Stimulated activated CD4-positive, alpha-beta T cell treated with anti-CD3 and anti-CD28 coated beads, Interleukin-12 subunit alpha, Interleukin-12 subunit beta, amount 100 ng/mL, for 24 hours (primary cell): ENCODE measurements at places on chromosomes 13 and 19.

GRCh38 chr13:40063703-40064102 is 408.2 kb downstream of the COG6 start:
- no peak for DNase-seq

GRCh38 chr13:46392967-46393366 is 5.9 kb upstream of the RUBCNL start:
- no peak for DNase-seq

GRCh38 chr13:105703843-105704242 is 831.6 kb downstream of the EFNB2 start:
- no peak for DNase-seq

GRCh38 chr19:17001603-17002183 is 24.9 kb downstream of the CPAMD8 start:
- peak; percentile 40 for DNase-seq

GRCh38 chr19:30896554-30896953 is 452.7 kb downstream of the TSHZ3 start:
- DNase-seq, result no peak

DNA sequence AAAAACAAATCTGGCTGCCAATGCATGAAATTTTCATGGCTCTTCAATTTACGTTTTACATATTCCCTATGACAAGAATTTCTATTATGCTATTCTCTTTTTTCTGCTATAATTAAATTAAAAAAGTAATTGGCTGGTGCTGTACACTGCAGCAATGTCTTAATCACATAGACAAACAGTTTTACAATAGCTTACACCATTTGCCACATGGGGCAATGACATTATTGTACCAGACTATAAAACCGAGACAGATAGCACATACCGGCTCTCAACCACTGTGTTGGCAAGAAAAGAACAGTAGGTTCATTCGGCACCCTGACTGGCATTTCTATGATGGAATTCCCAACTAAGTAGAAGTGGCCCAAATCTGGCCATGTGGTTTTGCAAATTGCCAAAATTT is 67.7 kb downstream of the DACH1 start:
- DNase-seq, result no peak

- no peak for DNase-seq
Observed at GRCh38 chr13:47437406-47437805, 540.6 kb upstream of the HTR2A start.

DNA sequence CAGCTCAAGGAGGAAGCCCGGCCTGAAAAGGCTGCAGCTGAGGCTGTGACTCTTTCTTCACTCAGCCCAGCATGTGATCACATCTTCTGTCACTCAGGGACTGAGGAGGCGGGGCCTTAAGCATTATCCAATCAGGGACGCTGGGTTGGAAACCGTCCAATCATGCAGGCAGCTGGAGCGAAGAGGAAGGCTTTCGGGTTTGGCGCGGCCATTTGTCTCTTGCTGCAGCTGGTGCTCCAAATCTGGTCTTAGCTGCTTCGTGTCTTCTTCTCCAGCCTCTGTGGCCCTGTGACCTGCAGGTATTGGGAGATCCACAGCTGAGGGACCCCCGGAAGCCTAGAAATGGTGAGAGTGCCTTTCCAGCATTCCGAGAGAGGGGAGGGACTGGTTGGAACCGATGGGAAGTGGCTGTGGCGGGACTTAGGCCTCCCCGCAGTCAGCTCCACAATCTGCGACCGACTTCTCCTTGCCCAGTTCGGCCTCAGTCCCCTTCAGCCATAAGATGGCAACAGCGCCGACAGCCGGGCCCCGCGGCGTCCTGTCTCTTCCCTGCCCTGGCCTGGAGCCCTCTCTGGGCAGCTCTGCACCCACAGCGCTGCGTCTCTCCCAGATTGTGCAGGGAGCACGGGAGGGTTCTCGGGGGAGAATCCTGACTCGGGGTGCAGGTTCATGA is at the start of gene ZNF90:
TSS of gene ZNF90 (plus strand) at position 210 of the 673 bp plus-strand sequence. CDS start at position 343, 133 bp downstream.
- peak; percentile 77 for DNase-seq

GRCh38 chr13:111361873-111362648 is 41.6 kb downstream of the TEX29 start:
- no peak for DNase-seq

- no peak for DNase-seq
Observed at GRCh38 chr19:19429361-19429760, 23.9 kb downstream of the GATAD2A start.

DNA sequence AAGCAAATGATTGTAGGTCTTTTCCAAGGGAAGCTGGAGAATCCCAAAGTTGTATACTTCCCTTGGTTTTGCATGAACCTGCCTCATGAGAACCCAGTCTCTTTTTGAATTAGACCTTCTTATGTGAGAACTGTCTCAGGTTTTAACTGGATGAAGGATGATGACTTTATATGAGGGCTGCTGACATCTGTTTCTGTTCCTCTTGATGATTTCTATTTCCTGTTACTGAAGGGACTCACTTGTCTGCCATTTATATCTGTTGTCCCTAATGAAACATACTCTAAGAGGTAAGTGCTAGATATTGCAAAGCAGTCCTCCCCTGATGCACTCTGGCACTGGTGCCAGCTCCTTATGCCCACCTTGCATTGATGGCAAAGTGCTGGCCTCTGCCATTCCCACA is 33.6 kb downstream of the ERICH4 start:
- no peak for DNase-seq

DNA sequence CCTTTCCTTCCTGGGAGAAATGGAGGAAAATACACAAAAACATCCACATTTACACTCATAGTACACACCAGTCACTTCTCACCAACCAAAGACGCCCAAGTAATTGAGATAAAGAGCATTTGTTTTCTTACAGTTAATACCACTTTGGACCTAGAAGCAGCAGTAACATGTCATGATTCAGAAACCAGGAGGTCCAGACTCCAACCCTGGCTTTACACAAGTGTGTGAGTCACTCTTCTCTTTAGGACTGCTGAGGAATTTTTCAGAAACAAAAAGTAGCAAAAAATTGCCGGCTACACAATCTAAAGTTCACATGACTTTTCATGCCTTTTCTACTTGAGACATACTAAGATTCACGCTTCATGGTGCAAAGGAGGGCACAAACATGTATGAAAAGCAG is 42.1 kb downstream of the TUBGCP3 start:
- DNase-seq, result no peak

DNA sequence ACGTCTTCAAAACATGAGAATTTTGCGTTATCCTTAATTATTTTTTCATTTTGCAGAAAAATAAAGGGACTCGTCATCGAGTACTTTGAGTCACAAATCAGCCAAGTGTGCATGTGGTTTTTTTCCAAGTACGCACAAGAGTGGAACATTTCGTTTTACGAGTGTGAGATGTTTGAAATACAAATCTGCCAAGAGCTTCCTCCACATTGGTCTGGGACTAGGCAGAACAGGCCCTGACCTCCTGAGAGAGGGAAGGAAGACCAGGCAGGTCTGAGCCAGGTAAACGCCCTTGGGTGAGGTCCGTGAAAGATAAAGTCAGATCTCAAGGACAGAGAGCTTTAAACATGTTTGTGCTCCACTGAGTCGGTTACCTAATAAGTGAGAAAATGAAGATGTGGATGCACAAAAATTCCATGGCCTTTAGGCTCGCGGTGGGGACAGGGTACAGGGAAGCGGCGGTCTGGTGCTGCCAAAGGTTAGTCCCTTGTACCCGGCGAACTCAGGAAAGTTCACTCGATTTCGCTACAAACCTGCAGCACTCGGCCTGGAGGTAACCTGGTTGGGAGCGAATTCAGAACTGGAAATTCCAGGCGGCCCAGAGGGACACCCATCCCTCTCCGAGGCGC is 473 bp upstream of the ITM2B start:
- no peak for DNase-seq

DNA sequence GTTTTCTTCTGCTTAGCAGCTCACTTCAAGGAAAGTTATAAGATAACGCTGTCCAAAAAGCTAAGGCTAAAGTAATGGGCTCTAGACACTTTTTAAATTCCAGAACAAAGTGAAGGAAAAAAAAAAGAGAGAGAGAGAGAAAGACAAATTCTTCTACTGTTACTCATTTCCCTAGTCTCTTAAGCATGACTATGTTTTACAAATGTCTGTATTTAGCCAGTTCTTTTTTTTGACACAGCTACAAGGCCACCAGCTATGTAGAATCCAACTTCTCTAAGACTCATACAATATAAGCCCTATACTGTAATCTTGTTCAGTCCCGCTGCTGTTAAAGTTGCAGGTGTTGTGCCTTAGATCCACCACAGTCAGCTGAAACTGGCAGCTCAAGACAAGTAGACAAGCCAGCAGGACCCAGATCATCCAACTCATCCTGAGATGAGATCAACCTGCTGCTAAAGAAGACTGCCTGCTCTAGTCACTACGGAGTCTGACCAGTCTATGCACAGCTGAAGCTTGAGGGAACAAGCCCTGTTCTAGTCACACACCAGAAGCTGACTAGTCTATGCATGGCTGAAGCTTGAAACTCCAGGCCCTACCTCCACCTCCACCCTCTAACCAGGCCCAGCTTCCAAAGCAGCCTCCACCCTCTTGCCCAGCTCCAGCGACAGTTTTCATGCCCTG is 10.3 kb upstream of the ZNF83 start:
- no peak for DNase-seq

DNA sequence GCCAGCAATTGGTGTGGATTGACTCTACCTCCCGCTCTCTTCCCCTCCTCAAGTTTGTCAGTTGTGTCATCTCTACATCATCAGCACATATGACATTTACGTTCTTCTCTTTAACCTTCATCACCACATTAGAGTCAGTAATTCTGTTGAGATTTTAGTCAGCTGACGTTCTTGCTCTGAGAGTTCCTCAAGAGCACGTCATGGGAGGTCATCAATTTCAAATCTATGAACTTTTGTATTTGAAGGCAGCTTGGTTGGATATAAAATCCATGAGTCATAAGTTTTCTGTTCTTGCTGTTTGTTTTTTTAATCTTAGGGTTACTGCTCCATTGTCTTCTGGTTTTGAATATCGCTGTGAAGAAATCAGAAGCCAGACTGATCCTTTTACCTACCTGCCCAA is 21.8 kb upstream of the ARGLU1 start:
- DNase-seq, result no peak

DNA sequence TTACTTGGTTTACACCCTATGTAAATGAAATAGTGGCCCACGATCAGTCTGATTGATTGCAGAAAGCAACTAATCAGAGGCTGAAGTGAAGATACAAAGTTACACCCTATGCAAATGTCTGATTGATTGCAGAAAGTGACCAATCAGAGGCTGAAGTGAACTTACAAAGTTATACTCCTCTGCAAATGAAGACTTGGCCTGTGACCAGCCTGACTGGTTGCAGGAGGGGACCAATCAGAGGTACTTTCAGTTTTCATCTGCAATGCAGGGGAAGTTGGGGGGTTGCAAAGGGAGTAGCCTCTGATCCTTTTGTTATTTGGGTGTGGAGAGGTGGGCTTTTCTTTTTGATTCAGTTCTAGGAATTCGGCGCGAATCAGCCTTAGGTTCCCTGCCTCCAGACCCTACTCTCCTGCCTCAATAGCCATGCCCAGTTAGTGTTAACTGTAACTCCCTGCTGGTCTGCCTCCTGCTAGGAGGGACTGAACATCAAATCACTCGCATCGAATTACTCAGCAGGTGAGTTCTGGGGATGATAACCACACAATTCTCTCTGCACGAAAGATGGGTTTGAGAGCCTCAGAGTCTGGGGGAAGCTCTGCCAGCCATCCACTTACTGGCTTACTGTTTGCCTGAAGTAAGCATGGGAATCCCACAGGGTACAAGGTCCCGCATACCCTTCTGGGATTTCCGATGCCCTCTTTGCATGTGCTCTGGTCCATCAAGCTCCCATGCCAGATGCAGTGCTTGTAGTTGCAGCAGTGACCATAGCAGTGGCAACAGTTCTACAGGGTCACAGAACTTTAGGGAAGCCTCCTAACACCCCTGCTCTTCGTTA is 7.5 kb downstream of the ARL11 start:
- no peak for DNase-seq

DNA sequence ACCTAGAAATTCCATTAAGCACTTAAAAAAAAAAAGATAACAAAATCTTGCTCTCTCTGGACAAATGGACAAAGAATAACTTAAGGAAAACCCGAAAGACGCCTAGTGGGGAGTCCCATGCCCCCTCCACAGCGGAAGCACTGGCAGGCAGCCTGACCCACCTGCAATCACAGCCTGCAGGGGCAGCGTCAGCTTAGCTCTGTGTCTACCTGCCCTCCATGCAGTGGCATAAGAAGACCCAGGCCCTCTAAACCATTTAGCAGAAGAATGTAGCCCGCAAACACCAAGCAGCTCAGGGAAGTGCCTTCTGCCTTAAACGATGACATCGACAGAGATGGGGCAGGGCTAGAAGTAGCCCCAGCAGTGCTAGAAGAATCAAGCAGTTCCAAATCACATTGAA is 36.0 kb downstream of the KCTD15 start:
- DNase-seq, result no peak

DNA sequence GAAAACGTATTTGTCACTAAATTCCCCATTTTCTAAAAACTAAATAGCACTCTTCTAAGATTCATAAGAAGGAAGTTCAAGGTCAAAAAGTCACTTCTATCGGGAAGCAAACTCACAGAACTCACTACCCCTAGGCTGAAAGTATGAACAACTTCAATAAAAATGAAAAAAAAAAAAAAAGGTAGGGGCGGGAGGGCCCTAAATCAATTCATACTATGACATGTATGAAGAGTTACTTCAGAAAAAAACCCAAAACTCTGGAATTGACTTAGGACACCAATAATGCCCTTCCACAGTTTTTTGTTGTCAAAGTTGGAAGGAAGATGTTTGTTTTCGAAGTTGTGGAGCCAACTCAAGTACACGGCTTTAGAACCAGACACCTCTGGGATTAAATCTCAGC is 1.1 kb downstream of the SUCLA2 start:
- DNase-seq, result no peak

- DNase-seq, result peak; percentile 22
Observed at GRCh38 chr19:53132141-53132991, at the start of gene ZNF415. TSS of gene ZNF415 (minus strand) at chr19:53132910. CDS start at chr19:53122676, 10,234 bp downstream.

- no peak for DNase-seq
Observed at GRCh38 chr13:106551350-106551749, 15.9 kb upstream of the EFNB2 start.

GRCh38 chr19:45097776-45098520 is 5.0 kb downstream of the PPP1R37 start:
- DNase-seq, result no peak

- no peak for DNase-seq
Observed at GRCh38 chr19:36152352-36153091, at the start of gene COX7A1. TSS of gene COX7A1 (minus strand) at chr19:36152447. CDS start at chr19:36152407, 40 bp downstream.

DNA sequence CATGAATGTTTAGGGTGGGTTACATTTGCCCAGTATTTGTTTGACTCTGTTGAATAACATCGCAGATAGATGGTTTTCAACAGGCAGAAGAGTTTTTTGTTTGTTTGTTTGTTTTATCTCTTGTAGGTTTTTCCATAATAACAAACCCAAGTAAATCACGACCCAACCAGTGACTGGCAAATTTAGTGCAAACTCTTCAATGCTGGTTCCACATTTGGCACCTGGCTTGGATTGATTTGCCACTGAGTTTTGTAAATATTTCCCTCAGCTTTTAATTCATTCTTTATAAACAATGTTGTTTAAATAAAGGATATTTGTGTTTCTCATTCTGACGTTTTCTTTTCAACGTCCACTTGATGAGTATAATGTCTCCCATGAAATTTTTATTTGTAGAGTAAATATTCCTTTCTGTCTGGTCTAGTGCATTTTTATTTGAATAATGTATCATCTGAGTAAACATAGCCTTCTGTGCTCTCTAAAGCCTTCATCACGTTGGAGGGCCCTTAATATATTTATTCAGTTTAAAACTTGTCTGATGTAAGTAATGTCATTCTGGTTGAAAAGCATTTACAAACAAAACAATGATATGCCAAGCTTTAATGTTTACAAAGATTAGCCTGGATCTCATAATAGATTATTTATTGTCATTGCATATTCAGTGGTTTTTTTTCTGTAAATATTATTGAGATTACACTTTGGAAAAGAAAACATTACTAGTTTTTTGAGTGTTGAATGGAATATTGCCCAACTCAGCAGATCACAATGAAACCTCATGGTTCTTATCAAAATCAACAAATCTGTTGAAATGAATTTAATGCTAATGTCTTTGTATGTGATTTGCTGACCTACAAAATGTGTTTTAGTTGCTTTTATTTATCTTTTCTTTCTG is 90.4 kb upstream of the PEG3 start:
- no peak for DNase-seq
